ENCODE measurements at places on chromosomes 13 and 19.

GRCh38 chr13:53807251-53807834 is 778.7 kb downstream of the OLFM4 start:
- DNase-seq = no peak

- DNase-seq = no peak
Measured at GRCh38 chr19:29665826-29666577, 741 bp downstream of the PLEKHF1 start.

DNA sequence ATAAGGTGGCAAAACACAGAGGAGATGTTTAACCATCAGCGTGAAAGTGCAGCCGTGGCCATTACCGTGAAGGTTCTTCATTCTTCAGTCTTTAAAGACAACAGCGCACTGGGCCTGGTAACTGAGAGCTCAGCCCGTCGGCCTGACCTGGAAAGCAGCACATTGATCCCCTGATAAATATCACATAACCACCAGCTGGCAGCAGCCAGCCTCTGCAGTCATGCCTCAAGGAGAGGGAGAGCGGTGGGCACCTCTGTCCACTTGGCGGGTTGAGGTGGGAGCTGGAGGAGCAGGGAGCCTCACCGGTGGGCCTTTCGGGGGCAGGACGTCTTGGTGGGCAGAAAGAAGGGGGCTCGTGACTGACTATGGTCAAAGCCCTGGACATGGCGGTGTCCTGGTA is 58.1 kb downstream of the MCF2L start:
- no peak for DNase-seq

- DNase-seq = no peak
Measured at GRCh38 chr13:52786766-52787165, 47.1 kb upstream of the CNMD start.

GRCh38 chr13:28306325-28306724 is 168.0 kb downstream of the PAN3 start:
- no peak for DNase-seq

- no peak for DNase-seq
Measured at GRCh38 chr13:36453516-36453915, 21.2 kb downstream of the CCNA1 start.

GRCh38 chr13:47908197-47908902 is 92.7 kb downstream of the SUCLA2 start:
- no peak for DNase-seq
